ENCODE measurements at places on chromosomes 5 and 9.

DNA sequence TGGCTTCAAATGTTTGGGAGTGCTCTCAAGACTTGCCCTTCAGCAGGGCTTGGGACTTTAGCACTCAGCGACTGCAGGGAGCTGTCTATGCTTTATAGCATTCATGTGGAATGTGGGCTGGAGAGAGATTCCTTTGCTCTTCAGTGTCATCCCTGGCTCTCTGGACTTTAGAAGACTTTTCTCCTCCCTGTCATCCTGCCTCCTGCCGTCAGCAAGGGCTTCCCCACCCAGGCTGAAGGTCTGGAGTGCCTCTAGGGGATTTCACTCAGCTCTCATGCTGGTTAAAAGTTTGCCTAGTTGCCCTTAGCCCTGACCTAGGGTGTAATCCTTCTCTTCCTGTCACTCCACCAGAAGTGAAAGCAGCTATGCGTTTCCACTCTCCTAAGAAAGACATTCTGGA is 210.9 kb downstream of the FRMD3 start:
- DNase-seq = no peak

GRCh38 chr5:159049844-159050315 is 49.8 kb downstream of the EBF1 start:
- no peak for DNase-seq

GRCh38 chr9:91720313-91720712 is 229.7 kb downstream of the ROR2 start:
- DNase-seq = no peak

GRCh38 chr9:137311171-137311985 is 9.3 kb upstream of the NRARP start:
- DNase-seq = no peak

DNA sequence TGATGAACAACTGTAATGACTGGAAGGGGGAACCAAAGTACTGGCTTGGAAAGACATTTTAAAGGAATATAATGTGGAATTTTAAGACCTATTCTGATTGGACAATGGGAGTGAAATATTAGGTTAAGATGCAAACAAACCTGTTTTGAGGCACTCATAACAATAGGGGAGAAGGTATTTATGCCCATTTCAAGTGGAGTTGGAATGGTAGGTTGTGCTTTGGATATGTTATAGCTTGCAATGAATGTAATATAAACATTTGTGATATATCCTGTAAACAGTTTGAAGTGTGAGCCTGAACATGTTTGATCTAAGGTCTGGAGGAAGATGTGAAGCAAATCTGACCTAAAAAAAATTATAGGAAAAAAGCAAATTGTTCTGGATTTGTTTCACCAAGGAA is 129.6 kb upstream of the GRHPR start:
- no peak for DNase-seq

DNA sequence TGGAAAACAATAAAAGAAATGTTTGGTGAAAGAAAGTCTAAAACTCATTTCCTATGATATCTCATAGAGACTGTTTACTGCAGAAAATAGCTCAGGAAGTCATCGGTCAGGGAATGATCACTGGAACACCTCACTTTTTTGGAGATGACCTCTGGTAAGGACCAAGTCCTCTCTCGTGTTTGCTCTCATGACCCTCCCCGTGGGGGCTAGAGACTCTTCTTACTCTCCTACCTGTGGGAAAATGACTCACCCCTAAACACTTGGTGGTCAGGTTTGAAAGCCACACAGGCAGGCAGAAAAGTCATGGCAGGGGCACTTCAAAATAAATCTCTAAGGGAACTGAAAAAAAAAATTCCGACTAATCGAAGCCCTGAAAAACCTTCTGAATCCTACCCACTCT is 48.2 kb downstream of the FAM240B start:
- DNase-seq = no peak

GRCh38 chr5:179732918-179733771 is 523 bp downstream of the MAML1 start:
- no peak for DNase-seq

DNA sequence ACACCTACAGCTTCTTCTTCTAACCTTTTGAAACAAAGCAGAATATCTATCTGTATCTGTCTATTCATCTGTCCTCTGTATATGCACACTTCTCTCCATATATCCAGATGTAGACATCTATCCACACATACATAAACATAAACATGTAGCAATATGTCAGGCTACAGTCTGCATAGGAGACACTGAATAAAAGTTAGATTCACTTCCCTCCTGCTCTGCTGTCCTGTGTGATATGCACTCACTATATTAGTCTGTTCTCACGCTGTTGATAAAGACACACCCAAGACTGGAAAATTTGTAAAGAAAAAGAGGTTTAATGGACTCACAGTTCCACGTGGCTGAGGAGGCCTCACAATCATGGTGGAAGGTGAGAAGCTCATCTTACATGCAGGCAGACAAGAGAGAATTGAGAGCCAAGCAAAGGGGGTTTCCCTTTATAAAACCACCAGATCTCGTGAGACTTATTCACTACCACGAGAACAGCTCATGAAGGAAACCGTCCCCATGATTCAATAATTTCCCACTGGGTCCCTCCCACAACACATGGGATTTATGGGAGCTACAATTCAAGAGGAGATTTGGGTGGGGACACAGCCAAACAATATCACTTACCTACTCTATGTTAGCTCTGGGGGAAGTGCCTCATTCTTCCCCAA is 24.1 kb downstream of the RANBP3L start:
- DNase-seq = no peak

DNA sequence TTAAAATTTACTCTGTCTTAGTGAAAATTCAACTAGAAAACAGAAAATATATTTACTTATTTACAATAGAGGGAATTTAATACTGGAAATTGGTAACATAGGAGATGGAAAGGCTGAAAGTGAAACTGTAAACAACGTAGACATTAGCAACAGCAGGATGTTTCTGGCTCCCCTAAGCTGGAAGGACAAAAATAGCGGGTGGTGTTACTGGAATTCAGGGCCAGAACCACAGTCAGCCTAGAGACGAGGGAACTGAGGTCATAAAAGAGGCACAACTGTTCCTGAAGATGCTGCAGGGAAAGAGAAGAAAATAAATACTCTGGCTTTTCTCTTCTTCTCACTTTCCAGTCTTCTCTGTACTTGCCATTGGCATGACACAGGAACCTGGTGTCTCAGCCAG is 80.4 kb upstream of the NIPBL start:
- DNase-seq = no peak

DNA sequence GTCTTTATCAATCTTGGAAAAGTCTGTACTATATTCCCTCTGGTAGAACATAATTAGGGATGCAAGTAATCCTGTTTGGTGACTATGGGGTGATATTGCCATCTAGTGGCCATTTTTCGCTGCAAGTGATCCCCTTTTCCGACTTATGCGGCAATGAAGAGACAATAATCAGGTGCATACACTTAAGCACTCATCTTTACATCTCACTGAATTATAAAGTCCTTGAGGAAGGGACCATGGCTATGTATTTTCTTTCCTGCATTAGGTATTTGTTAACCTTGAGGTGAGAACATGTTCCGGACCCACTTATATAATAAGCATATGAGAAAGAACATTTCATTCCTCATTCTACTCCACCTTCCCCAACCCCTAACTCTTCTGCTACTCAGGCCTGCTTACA is 19.6 kb upstream of the LIX1 start:
- DNase-seq = no peak

- no peak for DNase-seq
Measured at GRCh38 chr5:116365006-116365496, 209.6 kb downstream of the SEMA6A start.

DNA sequence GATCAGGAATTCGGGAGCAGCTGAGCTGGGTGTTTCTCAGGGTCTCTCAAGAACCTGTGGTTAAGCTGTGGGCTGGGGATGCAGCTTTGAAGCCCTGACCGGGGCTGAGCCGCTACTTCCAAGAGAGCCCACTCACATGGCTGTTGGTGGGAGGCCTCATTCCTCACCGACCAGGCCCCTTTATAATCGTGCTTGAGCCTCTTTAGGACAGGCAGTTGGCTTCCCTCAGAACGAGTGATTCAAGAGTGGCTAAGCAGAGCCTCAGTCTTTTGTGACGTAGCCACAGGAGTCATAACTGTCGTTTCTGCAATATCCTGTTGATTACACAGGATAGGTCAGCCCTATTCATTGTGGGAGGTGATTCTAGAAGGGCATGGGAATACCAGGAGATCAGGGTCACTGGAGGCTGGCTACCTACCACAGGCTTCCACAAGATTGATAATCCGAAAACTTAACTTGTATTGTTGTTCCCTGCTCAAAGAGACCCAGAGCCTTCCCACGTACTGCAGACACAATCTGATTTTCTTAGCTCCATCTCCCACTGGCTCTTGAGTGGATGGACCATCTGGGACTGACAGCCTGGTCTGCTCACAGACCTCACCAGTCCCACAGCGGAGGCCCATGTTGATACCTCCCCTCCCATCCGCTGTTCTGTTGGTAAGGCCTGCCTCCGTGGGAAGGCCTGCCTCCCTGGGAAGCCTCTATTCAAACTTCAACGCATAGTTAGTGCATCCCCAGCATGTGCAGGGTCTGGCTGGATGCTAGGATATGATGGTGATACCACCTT is 3.0 kb upstream of the ERGIC1 start:
- DNase-seq = no peak

DNA sequence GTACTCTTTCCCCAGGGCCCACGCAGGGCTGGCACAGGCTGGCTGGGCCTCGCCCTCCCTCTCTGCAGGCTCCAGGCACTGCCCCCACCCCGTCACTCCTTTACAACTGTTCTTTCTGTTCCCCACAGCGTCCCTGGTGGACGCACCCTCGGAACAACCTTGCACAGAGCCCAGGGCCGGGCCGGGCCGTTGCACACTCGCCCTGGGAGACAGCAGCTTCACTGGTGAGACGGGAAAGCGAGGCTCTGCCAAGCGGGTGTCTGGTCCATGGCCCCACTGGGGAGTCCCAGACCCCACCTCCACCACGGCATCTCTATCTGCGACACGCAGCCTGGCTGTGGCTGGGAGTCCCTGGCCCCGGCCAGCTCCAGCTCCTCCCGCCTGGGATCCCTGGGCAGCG is 18.4 kb upstream of the QSOX2 start:
- DNase-seq = no peak

GRCh38 chr9:86713470-86713869 is 233.8 kb downstream of the GAS1 start:
- DNase-seq = no peak

DNA sequence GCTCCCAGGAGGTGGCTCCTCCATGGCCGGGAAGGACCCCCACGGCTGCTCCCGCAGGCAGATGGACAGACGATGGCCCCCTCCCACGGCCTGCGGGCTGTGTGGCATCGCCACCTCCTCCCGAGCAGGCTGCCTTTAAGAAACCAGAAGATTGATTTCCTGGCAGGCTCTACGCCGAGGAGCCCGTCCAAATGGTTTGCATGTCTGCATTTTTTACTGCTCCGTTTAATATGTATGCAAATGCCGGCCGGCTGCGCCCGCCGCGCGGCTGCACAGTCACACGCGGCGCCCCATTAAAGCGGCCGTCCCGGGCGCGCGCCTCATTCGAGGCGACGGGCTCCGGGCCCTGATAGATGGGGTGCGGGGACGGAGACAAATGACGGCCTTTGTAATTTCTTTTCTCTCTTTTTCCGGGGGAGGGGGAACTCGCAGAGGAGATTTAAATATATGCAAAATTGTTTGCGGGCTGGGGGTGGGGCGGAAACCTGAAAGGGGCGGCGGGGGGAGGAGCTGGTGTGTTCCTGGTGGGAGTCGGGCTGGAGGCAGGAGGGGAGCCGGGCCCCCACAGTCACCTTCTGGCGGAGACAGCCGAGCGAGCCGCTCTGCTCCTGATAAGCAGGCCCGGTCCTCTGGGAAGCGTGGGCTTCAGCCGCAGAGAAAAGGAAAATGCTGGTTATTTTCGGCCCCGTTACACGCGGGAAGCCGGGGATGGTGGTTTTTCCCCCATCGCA is 158.7 kb upstream of the IER5L start:
- no peak for DNase-seq

- DNase-seq = no peak
Measured at GRCh38 chr5:174999581-174999980, 275.2 kb downstream of the MSX2 start.

- no peak for DNase-seq
Measured at GRCh38 chr9:112863746-112864145, 26.9 kb downstream of the SLC46A2 start.

- DNase-seq = no peak
Measured at GRCh38 chr9:131776473-131776872, 36.6 kb upstream of the RAPGEF1 start.

DNA sequence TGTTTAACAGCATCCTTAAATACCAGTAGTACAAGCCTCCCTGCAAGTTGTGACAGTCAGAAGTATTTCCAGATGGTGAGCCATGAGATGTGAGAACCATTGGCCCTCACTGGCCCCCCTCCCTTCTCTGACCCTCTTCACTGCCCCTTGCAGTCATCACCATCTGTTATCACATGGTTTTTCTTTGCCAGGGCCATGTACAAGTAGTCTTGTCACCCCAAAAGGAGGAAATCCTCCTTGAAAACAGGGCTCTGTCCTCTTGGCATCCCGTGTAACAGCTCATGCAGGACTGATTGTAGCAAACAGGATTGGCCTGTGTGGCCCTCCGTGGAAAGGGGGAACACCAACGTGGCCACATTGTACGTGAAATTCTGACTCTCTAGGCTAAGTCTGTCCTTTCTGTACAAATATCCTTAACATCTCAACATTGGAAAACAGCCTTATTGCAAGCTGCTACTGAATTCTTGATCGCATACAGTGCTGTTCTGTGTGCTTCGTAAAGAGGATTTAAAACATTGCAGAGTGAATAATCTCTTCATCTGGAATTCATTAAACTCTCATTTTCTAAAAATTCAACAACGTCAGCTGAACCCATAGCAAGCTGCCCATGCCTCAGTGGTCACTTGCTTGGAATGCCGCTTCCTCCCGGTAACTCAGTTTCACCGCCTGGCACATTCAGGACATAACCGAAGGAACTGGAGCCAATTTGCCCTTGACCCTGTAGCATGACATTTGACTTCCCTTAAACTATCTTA is 171.7 kb downstream of the ATPSCKMT start:
- DNase-seq = no peak

DNA sequence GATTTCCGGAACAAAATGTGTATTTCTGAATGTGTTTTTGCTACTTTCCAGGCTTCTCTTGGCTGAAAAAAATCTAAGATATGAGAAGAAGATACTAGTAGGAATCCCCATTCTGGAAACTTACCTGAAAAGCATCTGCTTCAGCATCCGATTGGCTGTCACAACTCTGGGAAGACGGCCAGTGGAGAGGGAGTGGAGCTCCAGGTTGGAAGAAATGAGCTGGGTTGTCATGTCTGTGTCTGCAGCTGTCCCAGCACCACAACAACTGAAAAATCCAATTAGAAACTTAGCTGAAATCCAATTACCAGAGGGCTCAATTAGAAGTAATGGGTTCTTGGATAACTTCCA is 3.0 kb downstream of the PSMB7 start:
- no peak for DNase-seq

DNA sequence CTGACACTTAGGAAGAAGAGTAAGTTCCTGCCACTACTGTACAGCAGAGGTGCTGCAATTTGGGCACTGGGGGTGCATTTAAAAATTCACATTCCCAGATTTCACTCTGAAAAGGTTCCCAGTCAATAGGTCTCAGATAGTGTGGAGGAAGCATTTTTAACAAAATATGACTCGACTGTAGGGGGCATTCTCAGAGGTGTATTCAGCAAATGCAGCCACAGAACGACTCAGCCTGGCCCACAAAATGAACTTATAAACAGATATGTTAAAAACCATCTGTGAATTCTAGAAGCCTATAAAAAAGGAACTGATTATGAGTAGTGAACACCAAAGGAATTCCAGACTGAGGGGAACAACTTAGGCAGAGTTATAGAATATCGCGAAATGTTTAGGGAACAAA is 31.1 kb downstream of the MLLT3 start:
- no peak for DNase-seq
